ENCODE measurements at places on chromosomes 7 and 10. TPM values are rescaled to one million over a fixed set of nuclear protein-coding genes. Genes with fewer than 3 reads are reported as not detected.
A peak's percentile ranks its signal among the peaks of the same experiment; 100 is the strongest.

DNA sequence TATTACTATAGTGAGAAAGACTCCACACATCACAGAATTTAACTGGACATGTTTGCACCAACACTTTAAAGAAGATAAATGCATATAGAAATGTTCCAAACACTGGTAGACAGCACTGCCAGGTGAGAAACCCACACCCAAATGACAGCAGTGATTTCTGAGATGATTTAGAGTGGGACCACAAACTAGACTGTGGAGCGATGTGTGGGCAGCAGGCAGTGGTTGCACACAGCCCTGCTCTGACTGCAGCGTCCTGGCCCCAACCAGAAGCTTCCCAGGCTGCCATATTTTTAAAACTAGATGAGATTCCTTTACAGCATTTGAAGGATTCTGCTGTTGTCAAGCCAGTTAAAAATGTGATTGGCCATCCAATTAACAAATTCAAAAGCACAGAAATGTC, 47.7 kb upstream of the COMMD3 start:
- ATAC-seq, result no peak

- peak; percentile 66 for ATAC-seq
Observed at GRCh38 chr7:112556633-112557032, 75.8 kb downstream of the LSMEM1 start.

DNA sequence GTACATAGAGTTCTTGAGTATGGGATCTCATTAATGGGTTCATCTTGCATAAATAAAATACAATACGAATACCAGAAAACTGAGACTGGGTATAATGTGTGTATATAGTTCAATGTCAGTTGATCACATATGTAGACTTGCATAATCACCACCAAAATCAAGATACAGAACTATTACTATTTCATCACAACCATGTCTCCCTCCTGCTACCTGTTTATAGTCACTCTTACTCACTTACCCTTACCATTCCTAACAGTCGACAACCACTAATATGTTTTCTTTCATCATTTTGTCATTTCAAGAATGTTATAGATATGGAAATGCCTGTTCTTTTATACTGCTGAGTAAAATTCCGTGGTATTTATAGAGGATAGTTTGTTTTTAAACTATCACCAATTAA, 416.1 kb upstream of the CNTNAP2 start:
- ATAC-seq, result no peak

- no peak for ATAC-seq
Observed at GRCh38 chr10:98949306-98949705, 286.3 kb downstream of the HPSE2 start.

- ATAC-seq, result no peak
Observed at GRCh38 chr10:79139124-79139835, 70.5 kb downstream of the ZMIZ1 start.

GRCh38 chr10:97701438-97702069, 12.0 kb upstream of the MARVELD1 start:
- ATAC-seq, result peak; percentile 84

Gene GRID1
- 0.68 TPM for total RNA-seq

Gene CHAT
- total RNA-seq, result not detected

Gene MDFIC
- 23.2 TPM for total RNA-seq

Measured in esophagus mucosa (tissue), 1 donor.